MCF 10A (cell line): ENCODE measurements at places on chromosomes 5 and 9. TPM values are rescaled to one million over a fixed set of nuclear protein-coding genes. Genes with fewer than 3 reads are reported as not detected.

FRRS1L gene
- total RNA-seq: not detected in 2 replicates

FBN2 gene
- 193 and 236 TPM in 2 replicates for total RNA-seq

GFRA3 gene
- not detected in 2 replicates for total RNA-seq

PCDHGB6 gene
- total RNA-seq: 0.68 and 1.4 TPM in 2 replicates

PLAA gene
- 29.6 and 36.7 TPM in 2 replicates for total RNA-seq

IFNA21 gene
- total RNA-seq: not detected in 2 replicates

MLANA gene
- total RNA-seq: not detected in 2 replicates

BHMT2 gene
- total RNA-seq: not detected in 2 replicates

RNF183 gene
- not detected in 2 replicates for total RNA-seq

ACSL6 gene
- total RNA-seq: not detected in 2 replicates

AQP3 gene
- 0.83 and 0.89 TPM in 2 replicates for total RNA-seq

DNA sequence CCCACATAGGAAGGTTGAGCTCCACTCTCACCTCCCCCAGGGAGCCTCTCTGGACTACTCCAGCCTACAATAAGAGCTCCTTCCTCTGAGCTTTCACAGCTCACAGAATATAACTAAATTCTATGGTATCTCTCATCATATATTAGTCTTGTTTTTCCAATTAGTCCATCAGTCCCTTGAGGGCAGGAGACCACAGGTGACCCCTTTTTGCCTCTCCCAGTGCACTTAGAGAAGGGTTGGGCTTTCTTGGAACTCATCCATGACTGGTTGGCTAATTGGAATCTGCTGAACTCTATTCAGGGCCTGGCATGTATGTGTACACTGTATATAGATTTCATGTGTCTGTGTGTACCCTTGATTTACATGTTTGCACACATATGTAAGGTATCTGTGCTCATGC is 50.4 kb upstream of the ARAP3 start:
- no peaks in the 10 kb centered on the region for H3K36me3 ChIP-seq
- H3K4me1 ChIP-seq: no peaks in the 10 kb centered on the region
- DNase-seq: peak; percentile 23
- H3K27ac ChIP-seq: no peak overlapping the region
- peaks cover 25% of the 10 kb centered on the region for H3K27me3 ChIP-seq

DNA sequence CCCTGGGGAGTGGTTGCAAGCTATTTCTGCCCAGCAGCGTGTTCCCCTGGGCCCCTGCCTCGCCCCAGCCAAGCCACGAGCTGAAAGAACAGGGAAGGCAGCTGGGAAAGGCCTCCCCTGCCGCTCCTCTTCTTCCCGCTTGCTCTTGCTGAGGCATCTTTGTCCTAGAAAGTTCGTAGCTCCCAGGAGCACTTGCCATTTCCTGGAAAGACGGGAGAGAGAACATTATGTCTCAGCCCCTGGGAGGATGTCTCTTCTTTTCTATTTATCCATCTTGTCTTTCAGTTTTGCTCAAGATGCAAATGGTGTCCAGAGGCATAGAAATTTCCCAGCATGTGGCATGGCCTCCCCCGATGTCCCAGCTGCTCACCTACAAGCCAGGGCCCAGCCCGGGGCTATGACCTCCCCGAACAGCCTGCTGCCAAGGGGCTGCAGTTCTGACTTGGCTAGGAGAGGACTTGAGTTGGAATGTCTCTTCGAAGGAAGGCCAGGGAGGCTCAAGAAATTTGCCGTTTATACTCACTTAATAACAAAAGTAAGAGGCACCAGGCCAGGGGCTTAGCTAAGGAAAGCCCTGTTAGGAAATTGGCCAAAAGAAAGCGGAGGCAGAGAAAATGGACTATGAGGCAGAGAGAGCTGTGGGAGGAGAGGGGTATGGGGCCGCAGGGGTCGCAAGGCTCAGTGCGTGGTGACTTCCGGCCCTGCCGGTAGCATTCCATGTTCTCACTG is 87.3 kb downstream of the LIFR start:
- H3K27me3 ChIP-seq: no peaks in the 10 kb centered on the region
- peaks cover 21% of the 10 kb centered on the region for H3K4me1 ChIP-seq

DNA sequence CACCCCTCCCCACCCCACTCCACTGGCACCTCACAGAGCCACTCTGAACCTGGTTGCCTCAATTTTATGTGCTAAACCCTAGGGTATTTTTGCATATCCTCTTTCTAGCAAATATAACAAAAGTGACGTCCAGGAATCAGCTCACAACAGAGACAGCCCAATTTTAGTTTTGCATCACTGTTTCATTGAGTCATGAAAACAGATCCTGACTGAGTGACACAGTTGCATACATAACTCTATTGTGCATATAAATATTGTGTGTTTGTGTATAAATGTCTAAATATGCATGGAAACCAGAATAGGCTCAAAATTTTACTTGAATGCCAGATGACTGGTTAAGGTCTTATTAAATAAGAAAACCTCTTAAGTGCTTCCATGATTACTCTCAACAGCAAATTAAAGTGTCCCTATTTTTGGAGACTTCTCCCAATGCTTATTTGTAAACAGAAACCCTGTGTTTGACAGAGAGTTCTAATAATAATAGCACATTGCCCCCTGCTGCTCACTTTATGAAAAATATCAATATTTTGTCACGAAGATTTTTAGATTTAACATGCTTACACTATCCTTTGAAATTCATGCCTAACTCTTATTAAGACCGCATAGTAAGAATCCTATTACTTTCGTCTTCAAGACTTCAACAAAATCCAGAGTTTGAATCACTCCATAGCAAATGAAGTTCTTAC is 75.5 kb upstream of the PRRC1 start:
- H3K36me3 ChIP-seq: peaks cover 6% of the 10 kb centered on the region
- H3K27ac ChIP-seq: no peak overlapping the region
- peak; percentile 43 for DNase-seq
- H3K27me3 ChIP-seq: peaks cover 12% of the 10 kb centered on the region
- H3K4me3 ChIP-seq: no peak overlapping the region

DNA sequence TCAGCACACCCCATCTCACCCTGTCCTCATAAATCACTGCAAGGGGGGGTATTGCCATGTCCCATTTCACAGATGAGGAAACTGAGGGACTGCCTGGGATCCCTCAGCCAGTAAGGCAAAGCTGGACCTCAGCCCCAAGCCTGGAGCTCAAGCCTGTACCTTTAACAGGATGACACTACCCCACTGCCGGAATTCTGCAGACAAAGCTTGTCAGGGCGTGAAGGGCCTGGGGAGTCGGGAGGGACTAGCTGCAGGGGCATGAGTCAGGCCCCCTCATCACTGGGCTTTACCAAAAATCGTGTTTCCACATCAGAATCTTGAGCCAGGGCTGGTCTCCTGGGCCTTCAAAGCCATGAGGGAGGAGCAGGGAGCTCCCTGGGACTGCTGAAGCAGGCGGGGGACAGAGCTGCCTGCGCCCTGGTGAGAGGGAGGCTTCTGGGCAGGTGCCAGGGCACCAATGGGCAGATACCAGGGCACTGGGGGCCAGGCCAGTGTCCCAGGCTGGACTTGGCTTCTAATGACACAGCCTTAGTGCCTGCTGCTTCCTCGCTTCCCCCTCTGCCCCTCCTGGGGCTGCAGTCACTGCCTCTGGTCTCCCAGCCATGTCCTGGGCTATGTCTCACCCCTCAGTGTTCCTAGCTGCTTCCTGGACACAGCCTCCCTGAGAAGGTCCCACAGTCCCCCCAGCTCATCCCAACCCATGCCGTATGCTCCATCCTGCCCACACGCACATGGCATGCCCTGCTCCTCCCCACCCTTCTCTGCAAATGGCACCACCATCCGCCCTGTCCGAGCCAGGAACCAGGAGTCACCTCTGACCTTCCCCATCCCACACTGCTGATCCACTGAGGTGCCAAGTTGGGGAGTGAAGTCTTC is 80.7 kb downstream of the LMX1B start:
- no peak overlapping the region for H3K27ac ChIP-seq
- no peaks in the 10 kb centered on the region for H3K4me1 ChIP-seq
- H3K4me3 ChIP-seq: no peak overlapping the region
- H3K27me3 ChIP-seq: no peaks in the 10 kb centered on the region
- DNase-seq: peak; percentile 43

DNA sequence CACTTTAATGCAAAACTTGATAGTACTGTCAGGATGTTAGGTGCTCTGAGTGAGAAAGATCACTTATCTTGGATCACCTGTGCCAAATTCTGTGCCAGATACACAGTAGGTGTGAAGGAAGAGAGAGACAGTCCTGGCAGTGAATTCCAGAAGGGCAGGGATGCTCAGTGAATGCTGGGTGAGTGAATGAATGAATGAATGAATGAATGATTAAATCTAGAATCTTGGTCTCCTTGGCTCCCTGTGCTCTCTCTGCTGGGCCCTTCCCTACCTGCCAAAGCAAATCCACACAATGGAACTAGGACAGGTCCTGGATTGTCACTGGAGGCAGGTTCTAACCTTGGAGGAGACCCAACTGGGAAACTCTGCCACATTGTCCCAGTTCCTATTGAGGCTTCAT is 117.5 kb upstream of the CXCL14 start:
- H3K27me3 ChIP-seq: no peaks in the 10 kb centered on the region
- no peak overlapping the region for H3K27ac ChIP-seq
- no peak overlapping the region for H3K4me3 ChIP-seq
- DNase-seq: no peak
- no peaks in the 10 kb centered on the region for H3K36me3 ChIP-seq

DNA sequence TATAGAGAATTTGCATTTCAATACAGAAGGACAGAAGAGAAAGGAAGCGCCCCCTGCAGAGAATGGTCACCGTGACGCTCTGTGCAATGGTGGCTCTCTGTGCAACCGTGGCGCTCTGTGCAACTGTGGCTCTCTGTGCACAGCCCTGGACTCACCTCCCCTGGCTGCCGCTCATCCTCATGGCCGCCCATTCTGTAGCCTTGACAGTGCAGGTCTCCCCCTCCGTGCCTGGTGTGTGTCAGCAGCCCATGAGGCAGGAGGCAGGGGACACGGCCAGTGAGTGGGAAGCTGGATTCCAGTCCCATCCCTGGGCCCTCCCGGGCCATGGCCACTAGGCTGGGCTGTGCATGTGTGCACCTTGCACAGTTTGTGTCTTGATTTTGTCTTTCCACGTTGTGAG is 12.0 kb downstream of the EXOC3 start:
- H3K4me3 ChIP-seq: no peak overlapping the region
- peaks cover 33% of the 10 kb centered on the region for H3K4me1 ChIP-seq
- H3K27ac ChIP-seq: no peak overlapping the region
- no peak for DNase-seq

GRCh38 chr5:81948349-81948748 is 23.5 kb upstream of the ATG10 start:
- peak; percentile 65 for DNase-seq
- peak overlapping the region; percentile 25 for H3K27ac ChIP-seq
- H3K4me3 ChIP-seq: no peak overlapping the region

DNA sequence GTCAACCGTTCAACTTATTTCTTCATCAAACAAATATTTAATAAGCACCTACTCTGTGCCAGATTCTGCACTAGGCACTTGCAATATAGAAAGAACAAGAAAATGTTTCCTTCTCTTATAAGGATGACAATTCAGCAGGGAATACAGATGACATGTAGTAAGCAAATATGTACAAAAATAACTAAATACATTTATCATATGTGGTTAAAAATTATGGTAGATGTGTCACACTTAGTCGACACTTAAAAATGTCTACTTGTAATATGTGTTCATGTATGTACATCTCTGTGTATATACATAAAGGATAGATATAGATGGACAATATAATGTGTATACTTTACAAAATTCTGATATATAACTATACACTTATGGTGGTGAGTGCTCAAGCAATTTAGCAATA is 417.0 kb upstream of the MEF2C start:
- no peak for DNase-seq
- no peaks in the 10 kb centered on the region for H3K27me3 ChIP-seq

DNA sequence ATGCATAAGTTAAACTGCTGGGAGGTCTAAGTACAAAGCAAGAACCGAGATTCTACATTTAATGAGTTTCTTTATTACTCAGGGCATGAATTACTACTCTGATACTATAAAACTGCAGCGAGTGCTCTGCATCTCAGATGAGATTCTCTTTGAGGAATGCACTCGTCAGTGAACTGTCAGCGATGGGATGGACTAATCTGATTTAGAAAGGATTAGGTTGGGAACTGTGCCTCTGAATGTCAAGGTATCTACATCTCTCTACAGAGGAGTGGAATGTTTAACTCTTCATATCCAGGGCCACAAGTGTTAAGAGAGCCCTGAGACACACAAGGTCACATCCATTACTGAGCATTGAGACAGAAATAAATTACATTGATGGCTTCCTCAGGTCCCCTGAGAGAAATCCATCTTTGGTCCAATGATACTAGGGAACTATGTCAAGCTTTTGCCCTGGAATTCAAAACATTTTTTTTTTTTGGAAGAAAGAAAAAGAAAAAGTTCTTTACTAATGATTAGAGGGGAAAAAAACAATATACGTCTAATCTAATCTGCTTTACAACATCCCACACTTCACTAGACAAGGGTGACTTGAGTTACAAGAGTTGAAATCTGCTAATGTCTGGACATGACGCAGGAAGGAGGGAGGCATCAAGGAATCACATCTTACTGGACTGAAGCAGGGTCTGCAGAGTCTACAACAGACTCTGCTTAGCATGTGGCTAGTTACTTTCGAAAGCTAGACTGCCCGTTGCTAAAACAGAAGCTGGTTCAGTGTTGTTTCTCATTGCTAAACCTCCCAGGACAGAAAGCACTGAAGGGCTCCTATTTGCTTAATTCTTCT is 270.0 kb upstream of the TLE4 start:
- H3K27me3 ChIP-seq: no peaks in the 10 kb centered on the region
- no peaks in the 10 kb centered on the region for H3K36me3 ChIP-seq
- DNase-seq: no peak
- H3K4me3 ChIP-seq: no peak overlapping the region

DNA sequence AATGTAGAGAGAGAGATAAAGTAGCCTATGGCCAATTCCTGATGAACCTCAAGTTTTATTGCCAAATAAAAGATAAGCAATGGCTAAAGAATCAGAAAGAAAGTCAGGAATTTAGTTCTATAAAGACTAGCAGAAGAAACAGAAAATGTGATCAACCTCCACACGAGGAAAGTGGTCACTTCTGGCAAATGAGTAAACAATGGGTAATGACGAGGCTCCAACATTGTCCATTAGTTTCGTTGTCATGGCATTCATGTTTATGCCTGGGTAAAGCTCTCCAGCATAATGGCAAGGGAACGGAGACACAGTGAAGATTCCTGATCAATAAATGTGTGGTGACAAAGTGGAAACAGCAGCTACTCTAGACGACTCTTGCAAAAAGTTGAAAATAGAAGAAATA is 341.8 kb upstream of the CTNND2 start:
- H3K36me3 ChIP-seq: no peaks in the 10 kb centered on the region
- H3K27ac ChIP-seq: no peak overlapping the region
- no peaks in the 10 kb centered on the region for H3K27me3 ChIP-seq
- peaks cover 12% of the 10 kb centered on the region for H3K4me1 ChIP-seq
- H3K4me3 ChIP-seq: no peak overlapping the region
